Mesenchymal stem cell (in vitro differentiated cells and primary cell): ENCODE measurements at places on chromosomes 5 and 9.

GRCh38 chr5:143331956-143332355 lies 71.5 kb downstream of the NR3C1 start:
- DNase-seq = no peak

- DNase-seq = peak; percentile 29
These were observed 674 bp downstream of the TSPAN17 start for GRCh38 chr5:176647843-176648473.

GRCh38 chr5:138102454-138103318 lies 18.9 kb downstream of the WNT8A start:
- no peak for DNase-seq

DNA sequence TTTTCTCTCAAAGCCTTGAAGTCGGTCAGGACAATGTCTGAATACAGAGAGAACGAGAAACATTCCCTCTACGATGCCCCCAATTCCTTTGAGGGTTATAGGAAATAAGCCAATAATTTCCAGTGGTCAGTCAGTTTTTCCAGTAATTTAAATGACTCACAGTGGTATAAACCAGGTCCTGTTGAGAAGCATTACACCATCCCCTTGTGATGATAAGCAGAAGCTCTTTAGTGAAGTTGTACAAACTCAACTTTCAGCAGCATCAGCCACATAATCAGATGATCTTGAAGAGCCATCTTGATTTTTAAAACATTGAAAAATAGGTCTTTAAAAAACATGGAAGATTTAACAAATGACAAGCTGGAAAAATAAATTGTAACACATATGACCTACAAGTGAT lies 173.9 kb upstream of the ZNF462 start:
- peak; percentile 76 for DNase-seq

- no peak for DNase-seq
These were observed 701.3 kb upstream of the ACO1 start for GRCh38 chr9:31683116-31683515.

DNA sequence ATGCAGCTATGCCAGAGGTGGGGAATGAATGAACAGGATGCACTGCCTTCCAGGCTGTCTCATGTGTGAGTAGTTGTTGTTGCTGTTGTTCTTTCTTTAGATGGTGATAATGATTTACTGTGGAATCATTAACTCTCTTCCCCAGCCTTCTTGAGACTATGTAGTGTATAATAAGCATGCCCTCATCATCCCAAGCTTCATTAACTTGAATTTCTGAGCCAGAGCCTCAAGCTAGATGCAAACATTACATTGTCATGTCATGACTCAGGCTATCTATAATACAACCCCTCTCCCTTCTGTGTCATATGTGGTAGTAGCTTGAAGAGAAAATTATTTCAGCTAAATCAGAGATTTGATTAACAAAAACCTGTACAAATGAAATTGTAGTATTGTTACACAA lies 10.0 kb upstream of the ADAMTSL1 start:
- no peak for DNase-seq

DNA sequence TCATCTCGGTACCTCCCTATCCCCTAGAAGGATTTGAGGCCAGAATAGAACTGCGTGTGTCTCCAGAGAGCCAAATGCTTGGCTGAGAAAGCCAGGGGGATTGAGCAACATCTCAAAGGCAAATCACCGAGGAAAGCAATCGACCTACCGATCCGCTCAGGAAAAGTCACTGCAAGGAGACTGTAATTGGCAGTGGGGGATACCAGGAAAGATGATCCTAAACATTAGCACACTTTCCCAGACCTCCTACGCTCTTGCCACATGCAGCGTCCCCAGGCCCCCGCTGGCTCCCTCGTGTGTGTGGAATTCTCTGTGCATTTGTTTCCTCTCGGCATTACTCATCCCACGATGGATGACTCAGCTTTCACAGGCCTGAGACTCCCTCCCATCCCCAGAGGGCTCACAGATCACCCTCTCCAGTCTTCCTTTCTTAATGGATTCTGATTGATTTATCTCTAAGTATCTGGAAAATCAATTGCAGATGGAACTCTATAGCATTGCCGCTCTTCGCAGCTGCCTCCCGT lies 82.2 kb upstream of the ICE1 start:
- peak; percentile 96 for DNase-seq

DNA sequence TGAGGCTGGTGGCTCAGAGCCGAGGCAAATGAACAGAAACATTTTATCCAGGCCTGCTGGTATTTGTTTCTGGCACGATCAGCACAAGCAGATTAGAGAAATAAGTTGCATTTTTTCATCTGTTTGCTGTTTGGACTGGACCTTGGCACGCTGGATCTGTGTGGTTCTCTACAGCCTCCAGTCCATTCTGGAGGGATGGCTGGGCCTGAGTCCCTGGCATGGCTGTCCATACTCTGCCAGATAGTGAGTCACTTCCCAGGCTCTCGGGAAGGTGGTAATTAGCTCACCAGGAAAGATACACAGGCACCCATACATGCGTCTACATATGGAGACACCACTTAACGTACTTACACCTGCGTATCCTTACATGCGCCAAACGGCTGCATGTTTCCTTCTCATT lies 78.6 kb downstream of the SPRY4 start:
- no peak for DNase-seq

DNA sequence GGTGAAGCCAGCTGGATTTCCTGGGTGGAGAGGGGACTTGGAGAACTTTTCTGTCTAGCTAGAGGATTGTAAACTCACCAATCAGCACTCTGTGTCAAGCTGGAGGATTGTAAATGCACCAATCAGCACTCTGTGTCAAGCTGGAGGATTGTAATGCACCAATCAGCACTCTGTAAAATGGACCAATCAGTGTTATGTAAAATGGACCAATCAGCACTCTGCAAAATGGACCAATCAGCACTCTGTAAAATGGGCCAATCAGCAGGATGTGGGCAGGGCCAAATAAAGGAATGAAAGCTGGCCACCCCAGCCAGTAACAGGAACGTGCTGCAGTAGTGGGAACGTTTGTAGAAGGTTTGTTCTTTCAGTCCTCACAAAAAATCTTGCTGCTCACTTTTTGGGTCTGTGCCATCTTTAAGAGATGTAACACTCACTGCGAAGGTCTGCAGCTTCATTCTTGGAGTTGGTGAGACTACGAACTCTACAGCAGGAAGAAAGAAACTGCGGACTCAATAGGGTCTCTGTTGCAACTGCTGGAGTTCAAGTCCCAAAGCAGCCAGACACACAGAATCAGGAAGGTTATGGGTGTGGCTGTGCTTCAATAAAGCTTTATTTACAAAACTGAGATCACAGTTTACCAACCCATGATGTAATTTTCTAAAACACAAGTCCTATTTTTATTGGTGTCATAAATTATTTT lies 145.7 kb upstream of the ERCC6L2 start:
- no peak for DNase-seq

DNA sequence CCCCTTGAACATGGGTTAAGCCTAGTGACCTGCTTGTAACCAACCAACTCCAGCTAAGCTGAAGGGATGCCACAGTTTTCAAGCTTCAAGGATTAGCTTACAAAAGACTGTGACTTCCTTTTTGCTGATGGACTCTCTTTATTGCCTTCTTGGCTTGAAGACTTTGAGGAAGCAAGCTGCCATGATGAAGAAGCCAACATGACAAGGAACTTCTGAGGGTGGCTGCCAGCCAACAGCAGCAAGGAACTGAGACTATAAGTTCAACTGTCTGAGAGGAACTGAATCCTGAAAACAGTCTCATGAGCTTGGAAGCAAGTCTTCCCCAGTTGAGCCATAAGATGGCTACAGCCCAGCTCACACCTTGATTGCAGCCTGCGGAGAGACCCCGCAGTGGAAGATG lies 116.1 kb upstream of the TAF11L2 start:
- no peak for DNase-seq

DNA sequence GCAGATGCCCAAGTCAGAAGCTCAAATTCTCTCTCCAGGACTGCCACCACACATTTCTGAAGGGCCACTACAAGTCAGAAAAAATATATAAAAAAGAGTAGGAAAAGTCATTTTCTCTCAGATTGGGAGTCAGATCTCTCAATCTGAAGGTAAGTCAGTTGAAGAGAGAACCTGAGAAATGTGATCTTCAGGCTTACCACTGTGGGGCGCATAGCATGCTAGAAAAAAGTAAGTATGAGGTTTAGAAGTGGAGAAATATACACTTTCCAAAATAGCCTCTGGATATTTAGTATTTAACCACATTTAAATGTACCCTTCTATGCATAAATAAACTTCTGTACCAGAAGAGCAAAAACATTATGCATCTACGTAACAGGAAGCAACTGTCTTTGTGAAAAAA lies 800.7 kb upstream of the CTNND2 start:
- DNase-seq = no peak

GRCh38 chr9:97930972-97931371 lies 7.0 kb downstream of the HEMGN start:
- no peak for DNase-seq

- no peak for DNase-seq
These were observed 253.8 kb downstream of the EBF1 start for GRCh38 chr5:158845941-158846340.

DNA sequence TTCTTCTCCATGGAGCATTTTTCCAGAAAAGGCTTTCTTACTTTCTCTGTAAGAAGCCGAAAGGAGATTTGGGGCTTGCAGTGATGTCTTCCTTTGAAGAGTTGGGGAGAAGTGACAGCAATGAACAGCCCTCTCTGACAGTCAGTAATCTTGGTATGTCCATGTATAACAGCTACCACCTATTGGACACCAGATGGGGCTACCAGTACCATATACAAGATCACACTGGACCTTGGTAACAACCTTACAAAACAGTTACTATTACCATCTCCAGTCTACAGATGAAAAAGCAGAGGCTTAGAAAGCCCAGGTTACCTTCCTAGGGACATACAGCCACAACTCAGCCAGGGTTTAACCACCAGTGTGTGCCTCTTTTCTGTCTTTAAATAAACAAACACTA lies 272.7 kb upstream of the TRPC7 start:
- no peak for DNase-seq

DNA sequence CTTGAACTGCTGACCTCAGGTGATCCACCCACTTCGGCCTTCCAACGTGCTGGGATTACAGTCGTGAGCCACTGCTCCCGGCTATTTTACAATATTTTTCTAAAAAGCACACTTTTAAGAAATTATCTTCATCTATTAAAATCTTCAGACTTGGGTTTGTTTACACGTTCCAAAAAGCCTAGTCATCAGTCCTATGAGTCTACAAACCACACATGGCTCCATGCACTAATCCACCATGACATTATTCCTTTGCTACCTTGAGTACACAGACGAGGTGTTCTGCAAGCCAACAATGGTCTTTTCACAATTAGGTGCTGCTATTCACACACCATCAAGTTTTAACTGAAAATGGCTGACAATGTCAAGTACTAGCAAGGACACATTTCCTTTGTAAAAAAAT lies 41.0 kb downstream of the TRPM6 start:
- DNase-seq = peak; percentile 1

- DNase-seq = no peak
These were observed 46.8 kb downstream of the DBH start for GRCh38 chr9:133682818-133683585.

DNA sequence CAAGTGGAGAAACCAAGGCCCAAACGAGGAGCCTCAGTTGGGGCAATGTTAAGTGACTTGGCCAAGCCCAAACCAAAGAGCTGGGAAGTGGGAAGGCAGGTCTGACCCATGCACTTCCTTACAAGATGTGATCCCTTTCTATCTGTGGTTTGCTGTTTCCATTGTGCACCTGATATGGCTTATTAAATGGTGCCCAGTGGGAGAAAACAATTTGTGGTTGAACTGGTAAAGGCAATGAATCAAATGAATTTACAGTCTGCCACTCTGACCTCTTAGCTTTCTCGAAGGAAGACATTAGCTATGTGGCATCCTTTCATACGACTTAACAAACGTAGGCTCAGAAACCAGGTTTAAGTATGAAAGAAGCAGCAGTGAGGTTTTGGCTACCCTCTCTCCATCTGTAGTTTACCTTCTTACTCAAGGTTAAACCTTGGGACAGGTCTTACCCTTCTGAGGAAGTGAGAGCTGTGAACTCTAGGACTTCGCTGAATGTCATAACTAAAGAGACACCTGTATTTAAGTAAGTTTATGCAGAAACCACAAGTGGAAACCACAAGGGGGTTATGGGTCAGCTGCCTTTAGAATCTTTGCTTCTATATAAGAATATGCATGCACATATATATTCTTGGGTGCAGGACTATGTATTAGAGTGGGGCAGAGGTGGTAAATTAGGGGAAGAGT lies 100.5 kb upstream of the SPATA31D4 start:
- no peak for DNase-seq

- peak; percentile 65 for DNase-seq
These were observed 84.9 kb downstream of the ISL1 start for GRCh38 chr5:51468196-51468595.

GRCh38 chr9:125407974-125408900 lies 146.6 kb downstream of the GAPVD1 start:
- DNase-seq = peak; percentile 76

- DNase-seq = peak; percentile 46
These were observed 887 bp downstream of the PTPDC1 start for GRCh38 chr9:94085062-94085639.

DNA sequence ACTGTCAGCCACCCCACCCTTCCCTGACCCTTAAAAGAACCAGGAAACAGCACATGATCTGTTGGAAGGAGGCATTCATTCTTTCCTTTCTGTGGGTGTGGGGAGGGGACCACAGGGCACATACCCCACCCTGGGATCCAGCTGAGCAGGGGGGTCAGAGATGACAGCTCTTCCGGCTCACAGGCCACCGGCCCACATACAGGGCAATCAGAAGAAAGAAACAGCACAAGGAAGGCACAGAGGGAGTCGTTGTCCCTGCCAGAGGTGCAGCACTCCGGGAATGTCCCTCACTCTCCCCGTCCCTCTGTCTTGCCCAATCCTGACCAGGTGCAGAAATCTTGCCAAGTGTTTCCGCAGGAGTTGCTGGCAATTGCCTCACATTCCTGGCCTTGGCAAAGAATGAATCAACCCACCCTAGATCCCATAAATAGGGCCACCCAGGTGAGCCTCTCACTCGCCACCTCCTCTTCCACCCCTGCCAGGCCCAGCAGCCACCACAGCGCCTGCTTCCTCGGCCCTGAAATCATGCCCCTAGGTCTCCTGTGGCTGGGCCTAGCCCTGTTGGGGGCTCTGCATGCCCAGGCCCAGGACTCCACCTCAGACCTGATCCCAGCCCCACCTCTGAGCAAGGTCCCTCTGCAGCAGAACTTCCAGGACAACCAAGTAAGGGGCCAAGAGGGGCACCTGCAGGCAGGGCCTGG lies at the start of gene LCN2:
Gene LCN2 (plus strand): TSS at position 453 of the 701 bp plus-strand sequence. CDS start 73 bp downstream, at position 526.
- no peak for DNase-seq

DNA sequence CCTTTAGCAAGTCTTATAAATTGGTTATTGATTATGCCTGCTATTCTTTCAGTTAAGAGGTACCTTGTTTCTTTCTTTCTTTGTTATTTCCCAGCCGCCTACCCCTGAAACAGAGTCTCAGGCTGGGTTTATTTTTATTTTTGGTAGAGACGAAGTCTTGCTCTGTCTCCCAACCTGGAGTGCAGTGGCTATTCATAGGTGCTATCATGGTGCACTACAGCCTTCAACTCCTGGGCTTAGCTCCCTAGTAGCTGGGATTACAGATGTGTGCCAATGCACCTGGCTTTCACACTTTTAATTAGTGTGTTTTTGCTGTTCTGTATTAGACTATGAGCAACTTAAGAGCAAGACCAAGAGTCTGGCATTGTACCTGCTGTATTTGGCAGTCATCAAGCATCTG lies 14.2 kb downstream of the MAML1 start:
- no peak for DNase-seq

GRCh38 chr5:14174230-14174636 lies 31.1 kb downstream of the TRIO start:
- DNase-seq = peak; percentile 80

GRCh38 chr5:178474562-178475184 lies 115.5 kb downstream of the COL23A1 start:
- no peak for DNase-seq

GRCh38 chr5:172266676-172267092 lies 16.9 kb downstream of the UBTD2 start:
- no peak for DNase-seq

- no peak for DNase-seq
These were observed 280.4 kb downstream of the CDH9 start for GRCh38 chr5:26757941-26758340.
